NCI-H2081 (cell line): ENCODE measurements at places on chromosomes 4 and X.

- DNase-seq, result no peak
These were observed 292.1 kb downstream of the GASK1B start for GRCh38 chr4:157880761-157881160.

- DNase-seq, result no peak
These were observed 274.1 kb upstream of the TENM3 start for GRCh38 chr4:181969151-181969550.

DNA sequence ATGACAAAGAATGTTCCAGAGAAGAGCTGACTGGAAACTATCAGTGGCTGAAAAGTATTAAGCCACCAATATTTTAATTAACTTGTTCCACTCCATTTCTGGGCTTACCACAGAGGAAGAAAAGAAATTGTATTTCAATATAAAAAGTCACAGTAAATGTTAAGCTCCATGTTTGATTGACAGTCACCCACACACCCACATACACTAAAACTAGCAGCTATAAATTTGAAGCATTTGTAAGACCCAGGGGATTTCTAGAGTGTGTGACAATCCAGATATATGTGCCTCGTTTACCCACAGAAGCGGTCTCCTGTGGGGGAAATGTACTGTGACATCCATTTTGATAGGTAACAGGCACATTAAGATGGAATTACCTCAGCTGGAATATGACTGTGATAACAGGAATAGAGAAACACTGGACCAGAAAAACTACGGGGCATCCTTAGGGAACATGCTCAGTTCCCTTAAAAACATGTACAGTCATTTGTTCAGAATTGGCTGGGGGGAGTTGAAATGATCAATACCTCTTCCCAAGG is 39.0 kb upstream of the RASGEF1B start:
- DNase-seq, result no peak

GRCh38 chr4:165326831-165327210 is 648 bp upstream of the MSMO1 start:
- DNase-seq, result no peak

DNA sequence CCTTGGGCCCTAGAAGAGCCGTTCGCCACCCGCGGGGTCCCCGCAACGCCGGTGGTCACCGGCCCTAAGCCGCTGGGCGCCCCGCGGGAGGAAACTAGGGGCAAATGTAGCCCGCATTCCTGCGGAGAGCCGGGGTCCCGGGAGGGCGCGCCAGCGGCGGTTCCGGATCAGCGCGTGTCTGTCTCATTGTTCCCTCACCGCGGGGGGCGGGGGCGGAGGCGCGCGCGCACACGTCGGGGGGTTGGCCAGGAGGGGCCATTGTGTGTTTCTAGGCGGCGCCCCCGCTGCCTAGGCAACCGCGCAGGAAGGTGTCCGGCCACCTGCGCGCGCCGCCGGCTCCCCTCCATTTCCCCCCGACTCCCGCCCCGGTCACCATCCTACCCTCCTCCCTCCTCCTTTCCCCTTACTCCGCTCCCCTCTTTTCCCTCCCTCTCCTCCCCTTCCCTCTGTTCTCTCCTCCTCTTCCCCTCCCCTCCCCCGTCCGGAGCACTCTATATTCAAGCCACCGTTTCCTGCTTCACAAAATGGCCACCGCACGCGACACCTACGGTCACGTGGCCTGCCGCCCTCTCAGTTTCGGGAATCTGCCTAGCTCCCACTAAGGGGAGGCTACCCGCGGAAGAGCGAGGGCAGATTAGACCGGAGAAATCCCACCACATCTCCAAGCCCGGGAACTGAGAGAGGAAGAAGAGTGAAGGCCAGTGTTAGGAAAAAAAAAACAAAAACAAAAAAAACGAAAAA is 789 bp upstream of the DDX3X start:
- DNase-seq, result peak; percentile 98

- no peak for DNase-seq
These were observed 1014.8 kb downstream of the C4orf33 start for GRCh38 chr4:130110770-130111169.

DNA sequence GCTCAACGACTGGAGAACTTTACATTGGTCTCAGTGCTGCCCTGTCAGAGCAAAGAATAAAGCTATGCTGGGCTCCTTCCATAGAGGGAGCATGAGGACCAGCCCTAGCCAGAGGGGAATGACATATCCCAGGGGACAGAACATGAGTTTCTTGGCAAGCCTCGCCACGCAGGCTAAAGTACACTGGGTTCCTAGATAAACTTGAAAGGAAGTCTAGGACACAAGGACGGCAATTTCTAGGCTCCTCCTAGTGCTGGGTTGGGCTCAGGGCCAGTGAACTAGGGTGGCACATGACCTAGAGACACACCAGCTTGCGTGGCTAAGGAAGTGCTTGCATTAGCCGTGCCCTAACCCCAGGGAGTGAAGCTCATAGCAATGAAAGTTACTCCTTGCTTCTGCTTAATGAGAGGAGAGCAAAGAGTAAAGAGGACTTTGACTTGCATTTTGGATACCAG is 141.0 kb downstream of the MAB21L2 start:
- no peak for DNase-seq

GRCh38 chrX:150100261-150100660 is 162.0 kb upstream of the EOLA2 start:
- no peak for DNase-seq

DNA sequence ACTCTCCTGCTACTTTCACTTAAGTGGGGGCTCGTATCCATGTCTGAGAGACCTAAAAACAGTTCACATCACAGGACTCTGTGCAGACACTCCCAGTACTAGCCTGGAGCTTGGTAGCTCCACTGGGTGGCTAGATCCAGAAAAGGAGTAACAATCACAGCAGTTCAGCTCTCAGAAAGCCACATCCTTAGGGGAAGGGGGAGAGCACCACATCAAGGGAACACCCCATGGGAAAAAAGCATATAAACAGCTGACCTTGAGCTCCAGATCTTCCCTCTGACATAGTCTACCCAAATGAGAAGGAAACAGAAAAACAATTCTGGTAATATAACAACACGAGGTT is 175.8 kb downstream of the FAM13A start:
- no peak for DNase-seq

- DNase-seq, result no peak
These were observed 133.3 kb downstream of the SPCS3 start for GRCh38 chr4:176453079-176453478.

GRCh38 chrX:34653811-34654210 is 3.3 kb downstream of the TMEM47 start:
- no peak for DNase-seq

DNA sequence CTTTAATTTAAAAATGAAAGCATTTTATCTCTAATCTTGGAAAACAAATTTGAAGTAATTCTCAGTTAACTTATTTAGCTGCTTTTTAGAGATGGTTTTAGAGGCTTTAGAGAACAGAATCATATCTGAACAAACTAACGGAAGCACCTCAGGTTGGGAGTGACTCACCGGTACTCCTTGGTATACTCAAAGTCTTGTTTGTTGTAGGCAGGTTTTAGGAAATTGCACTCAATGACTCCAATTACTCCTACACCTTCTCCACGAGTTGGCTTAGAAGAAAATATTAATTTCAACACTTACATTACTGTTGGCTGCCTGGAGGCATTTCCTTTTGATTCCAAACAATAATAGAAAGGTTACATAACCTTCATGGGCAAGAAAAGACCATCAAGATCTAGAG is 23.6 kb downstream of the MORC4 start:
- DNase-seq, result no peak

GRCh38 chr4:114780205-114780604 is 181.6 kb downstream of the UGT8 start:
- peak; percentile 33 for DNase-seq

- no peak for DNase-seq
These were observed 241.4 kb upstream of the CLNK start for GRCh38 chr4:10925996-10926395.

DNA sequence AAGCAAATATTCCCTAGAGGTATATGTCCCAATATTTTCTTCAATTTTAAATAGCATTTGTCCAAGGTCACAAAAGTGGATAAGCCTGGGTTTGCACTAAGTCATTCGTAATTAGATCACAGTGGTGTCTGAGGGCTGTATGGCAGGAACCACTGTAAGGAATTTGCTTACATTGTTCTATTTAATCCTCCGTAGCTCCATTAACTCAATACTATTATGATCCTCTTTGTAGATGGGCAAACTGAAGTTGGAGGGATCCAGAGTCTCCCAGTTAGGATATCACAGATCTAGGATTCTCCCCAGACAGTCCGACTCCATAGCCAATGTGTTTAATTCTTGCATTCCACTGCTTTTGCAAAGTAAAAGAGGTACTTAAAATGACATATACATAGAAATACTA is 242.7 kb upstream of the DCAF8L1 start:
- DNase-seq, result no peak

DNA sequence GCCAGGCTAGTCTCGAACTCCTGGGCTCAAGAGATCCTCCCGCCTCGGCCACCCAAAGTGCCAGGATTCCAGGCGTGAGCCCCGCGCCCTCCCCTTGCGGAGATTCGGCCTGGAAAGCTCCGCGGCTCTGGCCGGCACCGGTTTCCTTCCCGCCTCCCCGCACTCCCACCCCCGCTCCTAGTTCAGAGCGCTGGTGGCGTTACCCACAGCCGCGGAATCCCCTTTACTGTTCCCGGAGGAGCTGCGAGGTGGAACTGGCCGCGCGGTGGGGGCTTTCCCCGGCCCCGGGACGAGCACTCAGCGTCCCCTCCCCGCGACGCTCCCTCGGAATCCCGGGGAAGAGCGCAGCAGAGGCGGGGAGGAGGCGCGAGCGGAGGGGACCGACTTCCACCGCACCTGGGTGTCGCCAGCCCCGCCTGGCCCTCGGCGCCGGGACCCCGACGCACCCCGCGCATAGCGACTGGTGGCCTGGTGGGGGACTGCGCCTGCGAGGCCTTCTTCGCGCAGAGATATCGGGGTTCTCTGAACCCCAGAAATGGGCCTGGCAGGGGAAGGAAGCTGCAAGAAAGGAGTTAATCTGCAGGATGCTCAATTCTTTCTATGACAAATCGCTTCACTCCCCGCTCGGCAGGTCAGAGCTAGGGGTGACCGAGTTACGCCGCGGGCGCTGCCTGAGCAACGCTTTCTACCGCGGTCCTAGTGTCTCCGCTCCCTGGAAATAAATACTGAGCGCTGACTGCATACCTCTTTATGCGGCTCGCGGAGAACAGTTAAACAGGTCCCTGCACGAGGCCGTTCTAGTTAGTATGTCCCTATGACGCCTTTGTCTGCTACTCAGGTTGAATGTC is 14.6 kb upstream of the SLC25A4 start:
- DNase-seq, result no peak

DNA sequence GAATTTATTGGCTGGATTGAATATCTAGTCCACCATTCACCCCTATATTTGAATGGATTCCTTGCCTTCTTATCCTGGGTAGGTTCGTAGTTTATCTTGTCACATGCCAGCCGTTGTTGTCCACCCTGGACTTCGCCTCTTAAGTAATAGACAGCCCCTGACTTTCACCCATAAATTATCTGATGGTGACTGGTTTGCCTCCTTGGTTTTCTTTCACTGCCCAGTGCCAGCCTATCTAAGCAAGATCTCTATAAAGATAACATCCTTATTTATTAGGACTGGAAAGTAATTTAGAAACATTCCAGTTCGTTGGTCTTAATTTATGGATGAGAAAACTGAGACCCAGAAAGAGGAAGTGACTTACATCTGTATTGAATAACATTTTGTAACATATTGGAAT is 410.3 kb downstream of the RPA4 start:
- no peak for DNase-seq

DNA sequence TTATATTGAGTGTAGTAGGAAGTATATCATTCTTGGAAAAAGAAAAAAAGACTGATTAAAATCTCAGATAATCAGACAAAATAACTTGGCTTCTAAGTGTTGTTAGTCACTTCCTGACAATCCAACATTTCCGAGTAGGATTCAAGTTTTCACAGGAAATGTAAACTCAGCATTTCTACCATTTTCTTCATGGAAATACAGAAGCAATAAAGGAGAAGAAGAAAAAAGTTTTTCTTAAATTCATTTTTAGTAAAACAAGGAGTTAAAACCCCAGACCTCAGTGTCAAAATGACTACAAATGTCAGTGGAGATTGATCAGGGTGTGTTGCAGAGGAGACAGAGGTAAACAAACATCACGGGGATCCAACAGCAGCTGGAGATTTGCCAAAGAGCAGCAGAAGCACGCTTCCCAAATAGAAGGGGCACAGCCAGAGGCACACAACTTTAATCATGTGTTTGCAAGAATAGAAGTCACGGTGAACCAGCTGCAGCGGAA is 129.3 kb upstream of the FAM9B start:
- DNase-seq, result peak; percentile 54

DNA sequence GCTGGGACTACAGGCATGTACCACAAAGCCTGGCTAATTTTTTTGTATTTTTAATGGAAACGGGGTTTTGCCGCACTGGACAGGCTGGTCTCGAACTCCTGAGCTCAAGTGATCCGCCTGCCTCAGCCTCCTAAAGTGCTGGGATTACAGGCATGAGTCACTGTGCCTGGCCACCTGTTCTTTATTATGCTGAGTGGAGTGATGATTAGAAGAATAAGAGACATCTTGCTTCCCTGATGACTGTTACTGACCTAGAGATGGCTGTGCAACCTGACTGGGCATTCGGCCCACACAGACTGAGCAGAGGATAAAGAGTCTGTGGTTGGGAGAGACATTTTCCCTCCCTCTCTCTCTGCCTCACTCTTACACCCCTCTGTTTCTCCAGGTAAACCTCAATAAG is 56.7 kb downstream of the SPINK2 start:
- no peak for DNase-seq

GRCh38 chr4:173528378-173529321 is 1.4 kb downstream of the HAND2 start:
- peak; percentile 20 for DNase-seq

- DNase-seq, result no peak
These were observed 166.0 kb downstream of the PDGFRA start for GRCh38 chr4:54395013-54395527.

GRCh38 chr4:27278615-27279375 is 418.2 kb downstream of the STIM2 start:
- DNase-seq, result peak; percentile 90

DNA sequence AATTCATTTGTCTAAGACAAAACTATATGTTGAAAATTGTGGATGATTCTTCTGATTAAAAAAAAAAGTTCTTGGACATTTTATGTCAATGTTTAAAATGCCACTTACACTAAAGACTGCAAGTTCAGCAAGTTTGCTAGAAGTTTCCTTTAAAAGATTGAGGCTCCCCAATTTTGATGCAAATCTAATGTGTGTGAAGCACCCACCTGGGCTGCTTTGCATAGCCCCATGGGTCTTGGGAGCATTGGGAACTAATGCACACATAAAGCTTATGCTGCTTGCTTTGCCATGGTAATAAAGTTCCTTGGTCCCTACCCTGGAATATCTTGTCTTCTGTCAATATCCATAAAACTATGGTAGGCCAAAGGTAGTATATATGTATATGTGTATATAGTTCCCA is 725.9 kb upstream of the GRID2 start:
- DNase-seq, result no peak

DNA sequence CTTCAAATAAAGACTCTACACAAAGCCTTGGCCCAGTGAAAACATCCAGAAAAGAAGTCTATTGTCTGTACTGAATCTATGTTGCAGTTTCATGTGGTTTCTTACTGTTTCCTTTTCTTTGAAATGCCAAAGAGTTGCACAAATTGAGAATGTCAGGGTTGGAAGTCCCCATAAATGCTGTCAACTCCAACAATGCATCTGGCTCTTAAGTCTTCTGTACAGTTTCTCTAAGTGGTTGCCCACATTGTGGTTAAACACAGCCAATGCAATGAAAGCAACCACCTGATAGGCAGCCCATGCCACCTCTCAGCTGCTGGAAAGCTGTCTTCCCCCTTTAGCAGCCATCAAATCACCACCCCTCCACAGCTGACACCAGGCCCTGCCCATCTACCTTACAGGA is 67.2 kb upstream of the C1GALT1C1 start:
- DNase-seq, result no peak

- no peak for DNase-seq
These were observed 89.1 kb downstream of the DCAF8L2 start for GRCh38 chrX:27679281-27679680.
